ENCODE measurements at places on chromosomes 11 and 22.

- DNase-seq = no peak
Observed at GRCh38 chr11:12052676-12053605, 44.5 kb upstream of the DKK3 start.

DNA sequence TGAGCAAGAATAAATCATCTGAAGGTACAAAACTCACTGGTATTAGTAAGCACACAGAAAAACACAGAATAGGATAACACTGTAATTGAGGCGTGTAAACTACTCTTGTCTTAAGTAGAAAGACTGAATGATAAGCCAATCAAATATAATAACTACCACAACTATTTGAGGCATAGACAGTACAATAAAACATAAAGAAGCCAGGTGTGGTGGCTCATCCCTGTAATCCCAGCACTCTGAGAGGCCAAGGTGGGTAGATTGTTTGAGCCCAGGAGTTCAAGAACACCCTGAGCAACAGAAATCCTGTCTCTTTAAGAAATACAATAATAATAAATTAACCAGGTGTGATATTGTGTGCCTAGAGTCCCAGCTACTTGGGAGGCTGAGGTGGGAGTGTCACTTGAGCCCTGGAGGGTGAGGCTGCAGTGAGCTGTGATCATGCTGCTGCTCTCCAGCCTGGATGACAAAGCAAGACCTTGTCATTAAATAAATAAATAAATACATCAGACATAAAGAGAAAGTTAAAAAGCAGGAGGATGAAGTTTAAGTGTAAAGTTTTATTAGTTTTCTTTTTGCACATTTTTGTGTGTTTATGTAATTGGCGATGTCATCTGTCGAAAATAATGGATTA, 390.6 kb downstream of the DYNC2H1 start:
- no peak for DNase-seq

GRCh38 chr11:80586464-80586863, 1145.6 kb upstream of the TENM4 start:
- no peak for DNase-seq

DNA sequence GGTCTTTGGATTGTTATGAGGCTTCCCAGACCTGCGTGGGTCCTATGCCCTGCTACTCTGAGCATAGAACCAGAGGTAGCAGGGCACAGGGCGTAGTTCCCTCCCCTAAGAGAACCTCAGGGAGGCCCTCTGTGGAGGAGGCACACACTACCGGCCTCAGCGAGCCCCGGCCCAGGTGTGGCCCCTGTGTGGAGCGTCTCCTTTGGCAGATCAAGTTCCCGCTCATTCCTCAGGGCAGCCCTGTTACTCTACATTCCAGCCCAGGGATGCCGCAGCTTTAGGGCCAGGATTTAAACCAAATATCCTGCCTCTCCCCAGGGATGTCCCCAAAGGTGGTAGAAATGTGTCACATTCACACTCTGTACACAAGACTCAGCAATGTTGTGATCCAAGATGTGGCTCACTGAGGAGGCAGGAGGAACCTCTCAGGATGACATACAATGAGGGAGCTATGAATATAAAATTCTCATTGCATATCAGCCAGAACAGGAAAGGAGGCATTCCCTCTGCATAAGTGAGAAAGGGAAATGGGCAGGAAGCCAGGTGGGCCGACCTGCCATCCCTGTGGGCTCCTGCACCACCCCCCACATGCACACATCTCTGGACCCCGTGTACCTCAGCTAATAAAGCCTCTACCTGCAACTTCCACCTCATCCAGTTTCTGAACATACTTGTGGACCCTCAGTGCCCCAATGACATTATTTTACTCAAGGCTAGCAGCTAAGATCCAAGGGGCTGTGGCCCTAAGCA, 131.9 kb upstream of the TEAD1 start:
- DNase-seq = no peak

DNA sequence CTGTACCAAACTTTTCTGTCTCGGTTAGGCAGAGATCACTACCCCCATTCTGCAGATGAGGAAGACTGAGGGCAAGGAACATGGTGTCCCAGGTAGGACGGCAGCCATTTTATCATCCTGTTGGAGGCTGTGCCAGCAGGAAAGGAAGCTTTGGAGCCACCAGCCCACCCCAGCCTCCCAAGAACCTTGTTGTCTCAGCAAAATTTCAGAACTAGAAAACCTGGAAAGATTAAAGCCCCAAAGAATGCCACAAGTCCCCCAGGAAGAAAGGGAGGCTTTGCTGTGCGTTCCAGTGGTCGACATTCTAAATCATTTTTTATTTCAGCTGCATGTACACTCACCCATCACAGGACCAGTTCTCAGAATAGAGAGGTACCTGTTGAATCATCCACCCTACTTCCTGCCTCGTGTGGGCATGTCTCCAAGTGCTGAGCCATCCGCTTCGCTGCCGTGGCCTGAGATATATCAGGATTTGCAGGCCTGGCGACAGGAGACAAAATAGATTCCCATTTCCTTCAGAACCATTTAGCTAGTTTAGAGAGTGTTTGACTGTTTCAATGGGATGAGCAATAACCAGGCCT, 13.0 kb upstream of the EIF3D start:
- peak; percentile 74 for DNase-seq

DNA sequence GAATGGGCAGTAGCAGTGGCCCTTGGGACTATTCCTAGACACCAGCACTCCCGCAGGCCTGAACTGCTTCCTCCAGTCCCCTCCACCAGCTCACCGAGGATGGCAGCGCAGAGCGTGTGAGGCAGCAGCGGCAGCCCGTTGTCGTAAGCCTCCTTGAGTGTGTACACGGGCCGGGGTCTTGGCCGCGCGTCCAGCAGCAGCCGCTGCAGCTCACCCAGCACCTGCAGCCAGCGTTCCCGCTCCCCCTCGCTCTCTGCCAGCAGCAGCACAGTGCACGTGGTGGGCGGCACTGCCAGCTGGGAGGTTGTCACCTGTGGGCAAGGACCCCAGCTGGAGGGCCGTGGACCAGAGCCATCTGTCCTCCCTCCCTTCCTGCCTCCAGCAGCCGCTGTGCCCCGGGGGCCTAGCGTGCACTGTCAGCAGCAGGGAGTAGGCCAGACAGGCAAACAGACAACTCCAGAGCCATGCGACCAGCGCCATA, 13.0 kb downstream of the CDC42BPG start:
- no peak for DNase-seq

DNA sequence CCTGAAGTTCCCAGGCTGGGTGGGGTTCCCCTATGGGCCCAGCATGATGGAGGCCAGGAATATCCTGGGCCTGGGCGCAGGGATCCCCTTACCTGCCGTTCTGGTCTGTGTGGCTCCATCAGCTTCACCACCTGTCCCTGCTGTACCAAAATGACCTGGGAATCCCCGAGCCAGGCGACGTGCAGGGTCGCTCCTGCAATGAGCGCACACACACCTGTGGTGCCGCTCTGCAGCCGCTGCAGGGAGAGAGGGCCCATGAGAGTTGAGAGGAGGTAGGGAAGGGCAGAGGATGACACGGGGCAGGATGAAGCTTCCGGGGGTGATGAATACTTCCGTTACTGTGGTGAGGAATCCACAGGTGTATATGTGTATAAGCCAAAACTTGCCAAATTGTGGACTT, 21.6 kb downstream of the PPM1F start:
- DNase-seq = no peak

DNA sequence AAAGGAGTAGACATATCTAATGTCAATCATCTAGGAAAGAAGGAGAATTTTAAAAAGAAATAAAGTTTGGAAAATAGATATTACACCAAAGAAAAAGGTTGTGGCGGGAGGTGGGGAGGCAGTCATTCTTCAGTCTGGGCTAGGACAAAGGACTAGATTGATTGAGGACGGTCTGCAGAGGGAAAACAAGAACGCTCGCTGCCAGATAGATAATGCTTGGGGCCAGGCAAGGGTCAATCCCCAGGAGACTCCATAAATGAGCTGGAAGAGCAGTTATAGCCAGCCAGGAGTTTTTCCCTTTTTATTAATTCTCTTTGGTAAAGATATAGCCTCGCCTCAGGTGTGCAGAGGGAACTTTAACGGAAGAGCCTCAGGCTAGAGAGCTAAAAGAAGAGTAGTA, 6.3 kb downstream of the TRPC6 start:
- DNase-seq = no peak

- no peak for DNase-seq
Observed at GRCh38 chr11:58503361-58503856, 4.5 kb downstream of the OR5B21 start.
